ENCODE measurements at places on chromosomes 2 and 18.

- DNase-seq = no peak
Measured at GRCh38 chr2:121159291-121160071, 125.5 kb downstream of the TFCP2L1 start.

GRCh38 chr2:38489846-38490245 is 112.8 kb upstream of the ATL2 start:
- no peak for DNase-seq

DNA sequence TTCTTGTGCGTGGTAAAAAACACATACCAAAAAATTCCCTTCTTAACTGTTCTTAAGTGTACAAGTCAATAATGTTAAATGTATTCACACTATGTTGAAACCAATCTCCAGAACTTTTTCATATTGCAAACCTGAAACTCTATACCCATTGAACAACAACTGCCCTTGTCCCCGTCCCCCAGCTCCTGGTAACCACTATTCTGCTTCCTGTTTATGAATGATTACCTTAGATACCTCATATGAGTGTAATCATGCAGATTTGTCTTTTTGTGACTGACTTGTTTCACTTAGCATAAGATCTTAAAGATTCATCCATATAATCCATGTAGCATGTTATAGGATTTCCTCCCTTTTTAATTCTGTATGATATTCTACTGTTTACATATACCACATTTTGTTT is 59.9 kb downstream of the NAT8 start:
- no peak for DNase-seq

DNA sequence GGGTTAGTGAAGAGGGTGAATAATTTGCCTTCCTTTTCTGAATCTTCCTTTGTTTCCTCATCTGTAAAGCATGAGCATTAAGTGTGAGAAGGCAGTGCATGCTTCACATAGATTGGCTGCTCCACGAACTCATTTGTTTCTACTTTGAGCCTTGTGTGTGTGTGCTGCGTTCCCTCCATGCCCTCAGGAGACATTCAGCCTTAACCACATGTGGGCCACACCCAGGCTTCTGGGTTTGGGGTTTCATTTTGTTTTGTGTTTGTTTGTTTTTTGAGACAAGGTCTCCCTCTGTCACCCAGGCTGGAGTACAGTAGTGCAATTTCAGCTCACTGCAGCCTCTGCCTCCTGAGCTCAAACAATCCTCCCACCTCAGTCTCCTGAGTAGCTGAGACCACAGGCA is 843.3 kb downstream of the GALR1 start:
- DNase-seq = no peak

DNA sequence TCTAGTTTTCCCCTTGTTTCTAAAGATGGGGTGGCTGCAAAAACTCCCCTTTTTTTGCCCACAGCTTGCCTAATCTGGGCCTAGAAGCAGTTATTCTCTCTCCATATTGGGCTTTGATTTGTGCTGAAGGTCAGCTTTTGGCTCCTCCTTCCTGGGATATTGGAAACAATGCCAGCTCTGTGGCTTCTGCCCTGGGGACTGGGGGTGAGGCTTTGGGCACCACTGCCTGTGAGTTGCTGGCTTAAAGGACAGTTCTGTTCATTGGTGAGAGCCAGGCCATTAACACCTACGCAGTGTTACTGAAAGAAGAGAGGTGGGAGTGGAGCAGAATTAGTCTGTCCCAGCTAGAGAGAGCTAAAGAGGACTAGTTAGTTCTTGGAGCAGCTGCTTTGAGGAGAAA is 4.3 kb downstream of the UBXN2A start:
- DNase-seq = no peak

GRCh38 chr2:28780496-28780895 is 28.9 kb downstream of the PPP1CB start:
- no peak for DNase-seq

GRCh38 chr2:230225486-230225885 is at the start of gene SP140:
SP140 (plus strand) TSS chr2:230225736; CDS start chr2:230225845, 109 bp downstream.
- peak; percentile 69 for DNase-seq

- DNase-seq = no peak
Measured at GRCh38 chr2:133579274-133579673, 11.0 kb upstream of the NCKAP5 start.

- no peak for DNase-seq
Measured at GRCh38 chr2:231111987-231112386, 12.9 kb downstream of the HTR2B start.

DNA sequence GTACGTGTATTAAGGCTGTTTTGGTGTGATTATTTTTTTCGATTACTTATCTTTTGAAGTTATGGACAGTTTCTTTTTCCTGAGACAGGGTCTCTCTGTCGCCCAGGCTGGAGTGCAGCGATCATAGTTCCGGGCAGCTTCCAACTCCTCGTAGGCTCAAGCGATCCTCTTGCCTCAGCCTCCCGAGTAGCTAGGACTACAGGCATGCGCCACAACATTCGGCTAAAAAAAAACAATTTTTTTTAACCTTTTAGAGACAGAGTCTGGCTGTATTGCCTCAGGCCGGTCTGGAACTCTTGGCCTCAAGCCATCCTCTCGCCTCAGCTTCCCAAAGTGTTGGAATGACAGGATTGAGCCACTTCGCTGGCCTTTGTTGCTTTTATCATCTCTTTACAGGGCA is 945 bp downstream of the HAT1 start:
- no peak for DNase-seq

- DNase-seq = no peak
Measured at GRCh38 chr2:213016984-213017351, 134.4 kb downstream of the IKZF2 start.

- no peak for DNase-seq
Measured at GRCh38 chr2:43495727-43496126, 100.1 kb downstream of the THADA start.

DNA sequence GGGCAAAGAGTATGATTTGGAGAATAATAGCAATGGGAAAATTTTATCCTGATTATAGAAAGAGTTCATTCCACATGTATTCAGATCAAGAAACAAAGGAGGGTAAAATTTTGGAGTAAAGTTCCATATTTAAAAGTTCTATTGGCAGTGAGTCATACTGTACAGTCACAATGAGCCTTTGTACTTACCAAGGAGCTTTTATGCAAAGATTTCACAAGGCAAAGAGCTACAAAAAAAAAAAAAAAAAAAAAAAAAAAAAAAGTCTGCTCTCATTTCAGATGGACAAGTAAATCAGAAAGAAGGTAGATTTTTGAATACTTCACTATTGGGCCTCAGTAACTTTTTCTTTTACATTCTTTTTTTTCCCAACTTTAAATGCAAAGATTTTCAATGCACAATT is 1802.2 kb upstream of the PIK3C3 start:
- DNase-seq = no peak

DNA sequence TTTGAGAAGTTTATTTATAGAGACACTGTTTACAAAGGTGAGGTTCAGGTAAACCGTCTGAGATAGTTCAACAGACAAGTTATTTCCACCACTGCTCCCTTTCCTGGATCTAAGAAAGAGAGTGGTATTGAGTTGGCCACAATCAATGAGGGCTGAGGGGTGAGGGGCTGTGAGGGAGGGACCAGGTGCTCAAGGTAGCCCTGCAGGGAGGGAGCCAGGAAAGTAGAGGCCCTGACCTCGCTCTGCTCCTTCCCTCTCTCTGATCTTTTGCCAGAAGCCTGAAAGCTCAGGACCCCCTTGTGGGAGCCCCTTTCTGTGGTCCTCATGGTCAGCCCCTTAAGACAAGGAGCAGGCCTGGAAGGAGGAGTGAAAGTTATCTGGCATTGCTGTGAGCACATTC is 29.8 kb downstream of the COL4A3 start:
- no peak for DNase-seq

DNA sequence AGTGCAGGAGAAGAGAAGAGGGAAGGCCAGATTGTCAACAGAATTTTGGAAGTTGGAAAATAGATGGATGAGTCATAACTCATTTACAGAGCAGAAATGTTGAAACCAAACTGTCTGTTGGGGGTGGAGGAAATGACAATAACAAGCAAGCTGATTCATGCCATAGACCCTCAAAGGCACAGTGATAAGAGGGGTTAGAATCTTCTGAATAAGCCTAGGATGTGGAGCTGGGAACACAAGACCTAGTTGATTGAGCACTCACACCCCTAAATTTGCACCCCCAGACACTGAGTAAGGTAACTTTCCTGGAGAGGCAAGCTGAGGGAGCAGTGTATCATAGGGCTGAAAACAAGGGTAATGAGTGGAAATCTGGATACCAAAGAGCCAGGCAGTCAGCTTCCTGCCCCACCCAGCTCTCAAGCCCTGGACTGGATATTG is 141.4 kb downstream of the SCG2 start:
- DNase-seq = no peak

- DNase-seq = no peak
Measured at GRCh38 chr2:8986327-8986976, 17.0 kb downstream of the MBOAT2 start.

- DNase-seq = no peak
Measured at GRCh38 chr2:120358734-120359465, 13.0 kb downstream of the INHBB start.

DNA sequence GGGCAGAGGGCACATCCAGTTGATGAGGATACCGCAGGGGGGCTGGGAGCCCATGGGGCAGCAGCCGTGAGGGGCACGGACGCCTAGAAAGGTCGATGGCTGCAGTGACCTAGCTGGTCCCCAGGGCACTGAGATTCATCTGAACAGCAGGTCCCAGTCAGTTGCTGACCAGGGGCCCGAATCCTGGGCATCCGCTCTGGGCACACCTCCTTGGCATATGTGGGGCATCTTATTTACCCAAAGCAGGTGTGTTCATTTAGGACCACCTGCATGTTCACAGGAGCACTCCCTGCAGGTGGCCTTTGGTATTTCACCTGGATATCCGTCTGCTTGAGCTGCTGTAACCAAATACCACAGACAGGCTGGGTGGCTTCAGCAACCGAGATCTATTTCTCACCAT is 72.0 kb upstream of the ODC1 start:
- DNase-seq = no peak

DNA sequence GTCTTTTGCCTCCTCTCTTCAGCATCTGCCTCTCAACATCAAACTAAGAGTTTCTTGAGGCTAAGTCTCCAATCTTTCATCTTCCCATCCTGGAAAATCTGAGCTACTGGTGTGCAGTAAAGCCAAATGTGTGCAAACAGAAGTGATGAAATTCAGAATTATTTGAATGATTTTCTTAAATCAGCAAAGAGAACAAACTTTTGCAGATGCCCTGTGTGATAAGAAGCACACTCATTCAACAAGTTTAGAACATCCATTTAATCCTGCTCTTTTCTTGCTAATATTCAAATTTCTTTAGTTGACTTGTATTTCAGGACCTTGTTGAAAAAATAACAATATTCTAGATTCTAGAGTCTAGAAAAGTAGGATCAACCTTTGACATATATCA is 1374.9 kb upstream of the CELF4 start:
- DNase-seq = no peak

- DNase-seq = no peak
Measured at GRCh38 chr2:5690718-5691220, 1.4 kb upstream of the SOX11 start.

GRCh38 chr18:24185805-24186204 is 46.9 kb downstream of the CABYR start:
- DNase-seq = no peak

DNA sequence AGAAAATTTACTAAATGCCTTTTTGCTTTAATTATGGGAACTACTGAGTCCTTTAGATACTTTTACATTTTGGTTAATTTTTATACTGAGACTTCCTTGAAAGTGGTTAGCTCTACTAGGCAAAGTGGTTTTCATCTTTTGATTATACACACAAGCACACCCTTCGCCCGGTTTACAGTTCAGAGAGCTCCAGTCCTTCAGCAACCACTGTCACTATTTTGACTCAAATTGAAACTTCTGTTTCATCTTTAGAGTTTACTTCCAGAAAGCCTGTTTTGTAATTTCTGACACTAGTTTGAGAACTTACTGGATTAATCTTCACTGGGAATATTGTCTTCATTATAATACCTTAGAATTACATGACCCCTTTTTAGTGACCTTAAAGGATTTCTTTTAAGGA is 140.3 kb upstream of the FOSL2 start:
- DNase-seq = no peak

- DNase-seq = no peak
Measured at GRCh38 chr18:28112056-28112470, 64.9 kb downstream of the CDH2 start.

DNA sequence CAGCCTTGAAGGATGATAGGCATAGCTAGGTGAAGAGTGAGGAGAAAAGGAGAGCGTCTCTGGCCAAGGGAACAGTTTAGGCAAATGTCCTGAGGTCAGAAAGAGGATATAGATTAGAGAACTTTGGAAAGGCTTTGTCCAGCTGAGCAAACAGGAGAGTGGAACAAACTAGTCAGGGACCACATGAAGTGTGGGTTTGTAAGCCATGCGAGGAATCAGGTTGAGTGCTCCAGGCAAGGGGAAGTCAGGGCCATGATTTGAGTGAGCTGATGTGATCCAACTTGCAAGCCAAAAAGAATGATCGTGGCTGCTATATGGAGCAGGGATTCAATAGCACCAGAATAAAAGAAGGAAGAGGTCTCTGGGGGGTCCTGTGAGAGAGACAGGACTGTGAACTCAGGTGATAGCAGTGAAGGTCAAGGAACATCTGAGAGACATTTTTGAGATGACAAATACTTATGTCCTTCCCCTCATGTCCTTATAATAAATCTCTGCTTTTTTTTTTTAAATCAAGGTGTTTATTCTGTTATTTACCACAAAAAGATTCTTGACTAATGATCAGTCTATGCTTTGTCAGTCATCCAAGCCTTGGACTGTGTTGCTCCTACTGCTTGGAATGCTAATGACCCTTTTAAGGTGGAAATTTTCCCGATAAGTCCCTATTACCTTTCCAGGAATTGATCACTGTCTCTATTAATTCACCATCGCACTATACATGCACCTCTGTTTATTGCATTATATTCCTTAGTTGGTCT is 472.6 kb downstream of the TXNL1 start:
- DNase-seq = no peak

DNA sequence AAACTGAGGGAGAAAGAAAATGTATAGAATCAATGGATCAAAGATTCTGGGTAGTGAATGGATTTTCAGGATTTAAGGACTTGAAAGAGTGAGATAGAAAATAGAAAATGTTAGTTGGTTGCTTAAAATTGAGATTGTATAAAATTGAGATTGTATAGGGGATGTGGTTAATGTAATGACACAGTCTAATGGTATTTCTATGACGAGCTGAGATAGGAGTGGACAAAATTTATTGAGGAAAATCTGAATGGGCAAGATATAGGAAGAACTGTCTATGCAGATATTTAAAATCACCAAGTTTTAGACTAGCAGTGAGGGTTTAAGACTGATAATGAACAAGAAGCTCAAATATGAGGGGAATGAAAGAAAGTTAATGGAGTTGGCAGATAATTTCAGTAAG is 406.6 kb downstream of the NYAP2 start:
- DNase-seq = no peak

DNA sequence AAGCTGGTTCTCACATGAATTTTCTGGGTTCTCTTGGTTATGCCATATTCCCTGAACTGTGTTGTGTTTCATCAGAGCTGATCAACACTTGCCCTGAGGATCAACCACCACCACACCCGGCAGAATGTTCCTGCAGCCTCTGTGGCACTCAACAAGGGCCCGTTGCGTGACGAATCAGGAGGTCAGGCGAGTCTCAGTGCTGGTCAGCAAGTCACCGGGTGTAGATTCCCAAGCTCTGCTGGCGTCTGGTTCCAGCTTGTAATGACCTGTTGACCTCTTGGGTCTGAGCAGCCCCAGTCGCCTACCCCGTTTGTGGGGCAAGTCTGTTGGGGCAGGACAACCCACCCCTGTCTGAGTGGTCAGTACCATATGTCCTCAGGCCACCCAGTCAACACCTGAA is 46.0 kb downstream of the ADCY3 start:
- DNase-seq = no peak

GRCh38 chr18:74453016-74453566 is 4.0 kb downstream of the DIPK1C start:
- no peak for DNase-seq

GRCh38 chr2:23385351-23385747 is 370 bp downstream of the KLHL29 start:
- no peak for DNase-seq

Measured in activated CD4-positive, CD25-positive, alpha-beta regulatory T cell treated with anti-CD3 and anti-CD28 coated beads, Interleukin-2, amount 50 U/mL, for 16 hours (primary cell).